ENCODE measurements at places on chromosomes 6 and 20.

DNA sequence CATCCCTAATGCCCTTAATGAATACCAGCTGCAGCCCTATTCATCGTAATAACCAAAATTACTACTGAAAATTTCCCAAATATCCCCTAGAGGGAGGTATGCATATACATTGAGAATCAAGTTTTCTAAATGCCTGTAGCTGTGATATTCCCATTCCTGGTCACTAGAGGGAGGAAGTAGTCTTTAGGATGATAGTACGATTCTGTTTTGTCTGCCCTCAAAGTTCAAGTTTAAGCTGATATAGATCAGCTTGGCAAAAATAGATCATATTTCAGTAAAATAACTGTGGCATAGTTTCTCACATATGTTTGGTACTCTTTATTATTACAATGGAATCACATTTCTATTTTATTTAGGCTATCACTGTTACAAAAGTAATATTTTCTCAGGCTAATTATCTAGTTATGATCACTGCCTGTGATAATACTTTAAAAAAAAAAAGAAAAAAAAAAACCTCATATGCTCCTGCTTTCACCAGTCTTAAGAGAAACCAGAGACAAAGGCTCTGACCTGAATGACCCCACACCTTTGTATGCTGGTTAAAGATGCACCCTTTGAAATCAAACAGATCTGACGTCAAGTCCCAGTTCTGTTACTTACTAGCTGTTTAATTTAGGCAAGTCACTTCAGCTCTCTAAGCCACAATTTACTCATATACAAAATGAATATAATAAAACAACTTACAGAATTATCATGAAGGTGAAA lies 11.0 kb downstream of the TSPYL1 start:
- DNase-seq, result no peak

- DNase-seq, result no peak
Measured at GRCh38 chr6:15503346-15503680, 159.5 kb downstream of the DTNBP1 start.

- DNase-seq, result no peak
Measured at GRCh38 chr20:45082468-45082867, 18.5 kb downstream of the KCNS1 start.

DNA sequence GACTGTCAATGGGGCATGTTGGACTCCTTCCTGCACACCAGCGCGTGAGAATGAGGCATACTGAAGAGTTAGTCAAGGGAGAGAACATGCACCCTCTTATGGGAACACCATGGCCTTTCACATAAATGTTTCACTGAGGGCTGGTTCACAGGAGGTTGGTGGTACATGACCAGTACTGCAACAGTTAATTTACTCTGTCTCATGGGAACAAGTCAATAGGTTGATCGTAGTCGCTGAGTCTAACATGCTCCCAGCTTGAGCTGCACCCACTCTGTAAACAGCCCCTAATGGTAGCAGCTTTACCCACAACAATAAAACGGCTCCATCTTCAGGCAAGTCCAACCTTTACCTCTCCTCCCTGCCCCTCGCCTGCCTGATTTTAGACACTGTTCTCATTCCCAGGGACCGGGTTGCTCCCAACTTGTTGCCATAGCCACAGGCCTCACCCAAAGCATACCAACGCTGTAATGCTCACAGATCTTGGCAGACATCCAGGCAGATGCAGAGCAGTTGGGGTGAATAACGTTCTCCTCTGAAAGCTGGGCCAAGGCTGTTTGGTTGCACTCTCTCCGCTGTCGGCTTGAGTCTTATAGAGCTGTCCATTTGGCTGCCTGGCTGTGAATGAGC lies 111.3 kb downstream of the LY86 start:
- no peak for DNase-seq

DNA sequence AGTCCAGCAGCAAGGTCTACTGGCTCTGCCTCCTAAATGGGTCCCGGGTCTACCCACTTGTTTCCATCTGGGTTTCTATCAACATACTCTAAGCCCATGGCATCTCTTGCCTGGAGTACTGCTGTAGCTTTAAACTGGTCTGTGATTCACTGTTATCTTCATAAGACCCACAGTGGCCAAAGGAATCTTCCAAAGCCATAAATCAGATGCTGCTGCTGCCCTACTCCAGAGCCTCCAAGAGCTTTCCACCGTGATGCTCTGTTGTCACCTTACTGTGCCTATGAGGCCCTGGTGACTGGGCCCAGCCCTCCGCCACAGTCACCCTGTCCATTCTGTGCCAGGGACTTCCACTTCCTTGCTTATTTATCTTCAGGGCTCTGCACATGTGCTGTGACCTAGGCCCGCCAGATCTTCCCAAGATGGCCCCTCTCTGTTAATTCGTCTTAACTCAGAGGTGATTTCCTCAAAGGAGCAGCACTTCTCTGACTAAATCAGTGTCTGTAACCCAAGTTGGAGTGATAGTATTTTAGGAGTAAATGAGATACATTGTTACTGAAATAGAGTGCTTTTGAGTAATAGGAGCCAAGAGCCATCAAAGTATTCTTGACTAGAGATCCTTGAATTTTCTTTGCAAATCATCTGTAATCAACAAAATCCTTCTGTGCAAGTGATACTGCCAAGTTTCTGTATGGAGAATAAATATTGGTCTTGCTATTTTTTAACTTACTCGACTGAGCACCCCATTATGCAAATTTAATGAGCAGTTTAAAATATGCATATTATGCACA lies 102.5 kb downstream of the PPP1R14C start:
- no peak for DNase-seq

DNA sequence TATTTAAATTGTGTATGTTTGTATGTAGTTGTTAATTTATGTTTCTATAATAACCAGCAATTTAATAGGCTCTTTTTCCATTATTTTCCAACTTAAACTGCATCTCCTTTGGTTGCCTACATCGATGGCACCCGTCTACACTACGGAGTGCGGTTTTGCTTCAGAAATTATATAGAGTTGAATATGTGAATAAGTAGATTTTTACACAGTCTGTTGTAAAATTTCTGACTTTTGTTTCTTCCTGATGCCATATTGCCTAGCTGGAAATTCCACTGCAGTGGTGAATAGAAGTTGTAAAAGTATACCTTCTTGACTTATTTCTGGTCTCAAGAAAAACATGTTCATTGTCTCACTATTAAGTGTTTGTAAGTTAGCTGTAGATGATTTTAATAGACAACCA lies 404.1 kb upstream of the EPHA7 start:
- no peak for DNase-seq

GRCh38 chr6:83792846-83793245 lies 60.3 kb upstream of the RIPPLY2 start:
- DNase-seq, result no peak

DNA sequence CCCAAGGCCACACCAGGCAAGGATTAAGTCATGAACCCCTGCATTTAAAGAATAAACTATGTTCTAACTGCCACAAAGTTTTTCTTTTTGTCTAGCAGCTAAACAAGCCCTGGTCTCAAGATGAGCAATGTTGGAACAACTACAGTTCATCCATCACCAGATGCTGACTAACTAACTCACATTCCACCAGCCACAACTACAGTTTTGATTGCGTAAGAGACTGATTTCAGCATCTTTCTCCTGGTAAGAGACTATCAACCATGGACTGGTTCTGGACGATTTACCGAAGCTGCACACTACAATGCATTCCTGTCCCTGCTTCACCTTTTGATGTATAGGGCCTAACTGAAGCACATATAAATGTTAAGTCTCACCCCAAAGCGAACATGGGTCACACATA lies 43.0 kb downstream of the F13A1 start:
- DNase-seq, result no peak

GRCh38 chr6:91438570-91438969 lies 851.7 kb upstream of the MAP3K7 start:
- no peak for DNase-seq

DNA sequence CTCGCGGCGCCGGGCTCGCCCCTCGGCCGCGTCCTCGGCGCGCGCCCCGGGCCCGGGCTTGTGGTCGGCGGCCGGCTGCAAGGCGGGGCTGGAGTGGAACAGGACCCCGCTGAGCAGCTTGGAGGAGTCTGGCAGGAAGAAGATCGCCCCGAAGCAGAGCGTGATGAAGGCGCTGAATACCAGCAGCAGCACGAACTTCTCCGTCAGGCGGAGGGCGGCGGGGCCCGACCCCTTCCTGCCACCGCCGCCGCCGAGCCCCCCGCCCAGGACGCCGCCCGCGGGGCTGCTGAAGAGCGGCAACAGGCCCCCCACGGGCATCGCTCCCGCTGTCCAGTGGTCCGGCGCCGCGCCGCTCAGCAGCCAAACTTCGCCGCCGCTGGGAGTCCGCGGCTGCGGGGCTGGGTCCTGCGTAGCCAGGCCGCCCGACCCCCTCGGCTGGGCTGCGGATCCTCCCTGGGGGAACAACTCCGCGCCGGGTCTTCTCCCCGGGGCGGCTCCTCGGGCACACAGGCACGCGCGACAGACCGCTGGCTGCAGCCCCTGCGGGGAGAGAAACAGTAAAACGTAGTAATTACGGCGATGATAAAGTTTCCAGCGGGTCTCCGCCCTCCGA lies 707 bp downstream of the MAN1A1 start:
- peak; percentile 42 for DNase-seq

- peak; percentile 10 for DNase-seq
Measured at GRCh38 chr6:127484212-127484863, 25.1 kb upstream of the KIAA0408 start.

- DNase-seq, result no peak
Measured at GRCh38 chr20:61349447-61350165, 97.5 kb downstream of the CDH4 start.

GRCh38 chr6:119734227-119734626 lies 384.7 kb upstream of the MAN1A1 start:
- no peak for DNase-seq

- DNase-seq, result no peak
Measured at GRCh38 chr6:116366740-116367275, 3.9 kb upstream of the DSE start.

GRCh38 chr20:24136659-24137246 lies 148.2 kb upstream of the GGTLC1 start:
- DNase-seq, result no peak

DNA sequence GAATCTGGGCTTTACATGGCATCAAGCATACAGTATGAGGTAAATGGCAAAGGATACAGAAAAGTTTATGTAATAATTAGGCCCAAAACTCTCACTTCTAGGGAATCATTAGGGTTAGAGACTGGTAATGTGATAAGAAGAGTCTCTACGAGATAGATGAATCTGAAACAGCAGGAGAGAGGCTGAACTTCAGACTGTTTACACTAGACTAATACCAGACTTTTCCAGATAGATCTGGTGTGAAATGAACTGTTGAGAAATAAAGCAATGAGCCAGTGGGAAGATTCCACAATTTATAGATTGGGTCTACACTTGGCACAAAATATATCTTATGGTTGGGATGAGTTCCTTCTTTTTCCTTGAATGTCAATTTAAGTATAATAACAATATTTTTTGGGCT lies 134.3 kb downstream of the MAN1A1 start:
- no peak for DNase-seq

GRCh38 chr6:83879746-83880145 lies 20.3 kb downstream of the CYB5R4 start:
- no peak for DNase-seq

- no peak for DNase-seq
Measured at GRCh38 chr20:52309181-52309580, 117.6 kb upstream of the ZFP64 start.

- no peak for DNase-seq
Measured at GRCh38 chr20:61684583-61685235, 381.0 kb downstream of the TAF4 start.

GRCh38 chr20:4113615-4114603 lies 98.6 kb upstream of the RNF24 start:
- DNase-seq, result no peak

DNA sequence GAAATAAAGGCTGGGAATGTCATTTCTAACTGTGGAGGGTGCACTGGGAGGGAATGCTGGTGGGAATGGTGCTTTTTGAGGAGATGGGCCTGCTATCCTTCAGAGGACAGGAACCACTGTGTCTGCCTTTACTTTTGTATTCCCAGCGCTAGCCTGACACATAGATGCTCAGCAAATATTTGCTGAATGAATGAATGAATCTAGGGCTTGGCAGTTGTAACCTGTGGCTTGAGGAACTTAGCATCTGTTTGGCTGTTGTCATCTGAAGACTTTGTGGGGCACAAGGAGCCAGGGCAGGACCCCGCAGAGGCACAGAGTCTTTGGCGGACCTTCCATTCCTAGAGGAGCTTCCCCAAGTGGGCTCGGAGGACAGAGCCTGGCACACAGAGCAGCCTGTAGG lies 6.1 kb downstream of the TOX2 start:
- DNase-seq, result no peak

GRCh38 chr6:158464483-158464882 lies 95.4 kb upstream of the TMEM181 start:
- no peak for DNase-seq
